ENCODE measurements at places on chromosomes 3 and 15.

GRCh38 chr15:59303633-59304032 lies 69.0 kb downstream of the MYO1E start:
- ATAC-seq, result no peak

- no peak for ATAC-seq
Measured at GRCh38 chr3:133868186-133868585, 27.5 kb downstream of the RAB6B start.

GRCh38 chr3:77500721-77501120 lies 460.8 kb downstream of the ROBO2 start:
- ATAC-seq, result no peak

DNA sequence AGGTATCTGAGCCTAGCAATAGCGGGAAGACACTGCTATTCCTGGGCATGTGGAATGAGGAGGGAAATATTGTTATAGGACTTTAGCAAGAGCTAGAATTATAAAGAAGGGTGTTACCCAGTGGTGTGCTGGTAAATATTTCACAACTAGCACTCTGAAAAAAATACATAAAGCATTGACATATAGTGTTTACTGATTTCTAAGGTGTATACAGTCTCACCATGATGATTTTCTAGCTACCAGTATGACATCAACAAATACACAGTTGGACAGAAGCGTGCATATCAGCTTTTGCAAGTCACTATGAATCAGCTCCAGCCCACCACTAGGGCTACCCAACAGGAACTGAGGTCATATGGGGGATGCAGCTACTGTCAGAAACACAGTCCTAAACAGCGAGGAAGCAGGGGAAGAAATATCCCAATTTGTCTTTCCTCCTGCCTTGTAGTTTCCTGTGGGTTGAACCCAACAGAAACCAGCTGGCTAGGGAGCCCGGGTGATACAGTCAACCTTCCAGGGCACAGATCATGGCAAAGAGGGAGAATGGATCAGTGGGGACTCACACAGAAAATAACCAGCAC lies 39.6 kb downstream of the HGD start:
- no peak for ATAC-seq

- peak; percentile 7 for ATAC-seq
Measured at GRCh38 chr3:48716508-48716981, 476 bp downstream of the IP6K2 start.

DNA sequence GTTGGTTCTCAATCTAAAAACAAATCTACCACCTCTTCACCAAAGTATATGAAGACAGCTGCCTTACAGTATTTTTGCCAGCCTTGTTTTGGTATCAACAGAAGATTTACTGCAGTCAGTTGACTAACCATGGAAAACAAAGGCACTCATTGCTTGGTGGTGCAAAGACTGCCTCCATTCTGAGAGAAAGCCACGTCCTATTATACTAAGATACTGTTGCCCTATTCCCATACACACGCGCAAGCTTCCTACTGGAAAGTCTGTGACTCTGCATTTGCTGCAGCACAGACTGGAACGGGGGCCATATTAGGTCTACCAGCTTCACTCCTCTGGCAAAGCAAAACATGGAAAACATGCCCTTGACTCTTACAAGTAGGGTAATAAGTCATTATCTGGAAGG lies 18.0 kb downstream of the MTMR10 start:
- ATAC-seq, result no peak

- no peak for ATAC-seq
Measured at GRCh38 chr3:43876648-43877047, 185.9 kb downstream of the ABHD5 start.

DNA sequence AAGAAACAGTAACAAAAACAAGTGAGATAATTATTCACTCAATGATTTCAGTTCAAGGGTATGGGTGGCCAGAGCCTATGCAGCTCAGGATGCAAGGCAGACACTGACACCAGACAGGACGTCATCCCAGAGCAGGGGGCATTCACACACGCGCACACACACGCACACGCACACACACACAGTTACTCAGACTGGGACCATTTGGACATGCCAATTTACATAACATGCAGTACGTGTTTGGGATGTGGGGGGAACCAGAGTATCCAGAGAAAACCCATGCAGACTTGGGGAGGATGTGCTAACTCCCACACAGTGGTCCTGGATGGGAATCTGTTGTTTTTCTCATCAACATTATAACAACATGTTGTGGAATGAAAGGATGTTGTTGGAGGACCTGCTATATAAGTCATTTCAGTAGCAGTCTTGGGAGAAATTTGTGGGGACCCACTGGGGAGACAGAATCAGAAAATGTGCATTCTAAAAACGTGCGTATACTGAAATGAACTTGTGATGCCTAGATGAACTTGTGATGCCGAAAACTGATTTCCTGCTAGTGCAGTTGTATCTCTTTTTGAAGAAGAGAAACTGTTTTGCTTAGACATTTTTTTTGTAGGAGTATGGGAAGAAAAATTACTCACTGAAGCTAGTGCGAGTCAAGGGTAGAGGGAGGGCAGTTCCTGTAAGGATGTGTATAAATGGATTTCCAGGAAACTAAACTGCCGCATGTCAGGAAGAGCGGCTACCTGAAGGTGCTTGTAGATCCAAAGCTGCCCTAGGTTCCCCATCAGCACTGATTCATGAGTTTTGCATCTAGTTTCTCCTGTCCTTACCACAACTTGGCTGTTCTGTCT lies 25.2 kb downstream of the CD200 start:
- no peak for ATAC-seq

GRCh38 chr3:3080309-3080708 lies 29.9 kb downstream of the IL5RA start:
- ATAC-seq, result no peak
